ENCODE measurements at places on chromosomes 16 and 17. TPM values are rescaled to one million over a fixed set of nuclear protein-coding genes. Genes with fewer than 3 reads are reported as not detected.

GRCh38 chr17:40416671-40417070 is 1.0 kb downstream of the TOP2A start:
- DNase-seq, result no peak
- H3K27ac ChIP-seq, result peak overlapping the region; percentile 12
- H3K4me1 ChIP-seq, result peaks cover 24% of the 10 kb centered on the region
- H3K36me3 ChIP-seq, result no peaks in the 10 kb centered on the region
- no peaks in the 10 kb centered on the region for H3K27me3 ChIP-seq

DNA sequence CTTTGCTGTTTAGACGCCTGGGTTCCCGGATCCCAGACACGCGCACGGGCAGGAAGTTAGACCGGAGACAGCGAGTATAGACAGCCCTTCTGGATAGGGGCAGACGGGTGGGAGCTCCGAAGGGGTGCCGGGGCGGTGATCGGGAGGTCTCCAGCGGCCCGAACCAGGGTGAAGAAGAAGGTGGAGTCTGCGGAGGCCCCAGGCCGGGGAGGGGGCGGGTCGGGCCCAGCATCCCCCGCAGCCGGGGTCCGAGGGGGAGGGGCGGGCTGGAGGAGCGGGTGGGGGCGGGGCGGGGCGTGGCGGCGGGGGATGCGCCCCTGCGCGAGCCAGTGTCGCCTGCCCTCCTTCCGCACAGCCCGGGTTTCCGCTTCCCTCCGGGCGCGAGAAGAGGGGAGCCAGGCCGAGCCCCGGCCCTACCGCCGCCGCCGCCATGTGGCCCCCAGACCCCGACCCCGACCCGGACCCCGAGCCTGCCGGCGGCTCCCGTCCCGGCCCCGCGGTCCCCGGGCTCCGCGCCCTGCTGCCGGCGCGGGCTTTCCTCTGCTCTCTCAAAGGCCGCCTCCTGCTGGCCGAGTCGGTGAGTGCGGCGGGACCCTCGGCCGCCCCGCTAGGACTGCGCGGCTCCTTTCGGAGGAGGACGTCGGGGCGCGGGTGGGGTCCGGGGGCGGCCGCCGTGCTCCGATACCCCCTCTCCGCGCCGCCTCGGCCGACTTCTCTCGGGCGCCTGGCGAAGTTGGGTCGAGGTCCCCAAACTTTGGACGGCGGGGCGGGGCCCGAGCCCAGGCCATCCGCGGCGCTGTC is at the start of gene CMTM3:
Gene CMTM3 (plus strand): TSS at position 329 of the 801 bp plus-strand sequence. CDS start 102 bp downstream, at position 431.
- DNase-seq, result no peak
- H3K4me1 ChIP-seq, result peaks cover 37% of the 10 kb centered on the region
- H3K36me3 ChIP-seq, result peaks cover under 1% of the 10 kb centered on the region
- H3K27ac ChIP-seq, result peak within 1 kb of the TSS; percentile 97
- no peaks in the 10 kb centered on the region for H3K27me3 ChIP-seq

GRCh38 chr17:75849724-75850123 is 5.4 kb downstream of the WBP2 start:
- peak overlapping the region; percentile 32 for H3K27ac ChIP-seq
- H3K4me3 ChIP-seq, result no peak overlapping the region
- peaks cover 23% of the 10 kb centered on the region for H3K36me3 ChIP-seq
- H3K4me1 ChIP-seq, result peaks cover 38% of the 10 kb centered on the region
- no peaks in the 10 kb centered on the region for H3K27me3 ChIP-seq

- no peak for DNase-seq
- H3K4me1 ChIP-seq, result peaks cover 48% of the 10 kb centered on the region
- no peak overlapping the region for H3K27ac ChIP-seq
- no peaks in the 10 kb centered on the region for H3K27me3 ChIP-seq
- no peak overlapping the region for H3K4me3 ChIP-seq
These were observed 10.6 kb downstream of the RMI2 start for GRCh38 chr16:11355862-11356261.

GRCh38 chr17:40307001-40307730 is 1.8 kb upstream of the RARA start:
- H3K4me3 ChIP-seq, result no peak overlapping the region
- H3K4me1 ChIP-seq, result peaks cover 23% of the 10 kb centered on the region
- no peak overlapping the region for H3K27ac ChIP-seq
- H3K27me3 ChIP-seq, result no peaks in the 10 kb centered on the region
- no peaks in the 10 kb centered on the region for H3K36me3 ChIP-seq
- DNase-seq, result peak; percentile 70

DNA sequence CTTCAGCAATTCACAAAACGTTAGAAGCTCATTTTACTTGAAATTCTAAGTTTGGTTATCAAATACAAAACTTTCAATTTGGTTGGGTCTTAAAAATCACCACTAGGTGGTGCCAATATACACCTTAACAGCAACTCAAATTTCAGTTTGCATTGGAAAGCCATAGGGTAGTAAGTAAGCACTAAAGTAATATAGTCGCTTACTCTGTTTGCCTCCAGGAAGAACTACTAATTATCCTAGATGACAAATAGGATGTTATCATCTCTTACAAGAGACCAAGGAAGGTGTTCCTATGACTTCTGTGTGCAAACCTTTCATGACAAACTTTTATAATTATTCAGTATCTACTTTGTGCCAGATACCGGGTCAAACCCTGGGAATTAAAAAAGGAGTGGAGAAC is 93.3 kb downstream of the MYO1D start:
- H3K27me3 ChIP-seq, result no peaks in the 10 kb centered on the region
- peaks cover 9% of the 10 kb centered on the region for H3K4me1 ChIP-seq

- no peak overlapping the region for H3K4me3 ChIP-seq
- no peak for DNase-seq
- H3K27ac ChIP-seq, result no peak overlapping the region
- H3K4me1 ChIP-seq, result peaks cover 76% of the 10 kb centered on the region
- no peaks in the 10 kb centered on the region for H3K36me3 ChIP-seq
- H3K27me3 ChIP-seq, result no peaks in the 10 kb centered on the region
These were observed 170.7 kb downstream of the SEC14L1 start for GRCh38 chr17:77311371-77311981.

GRCh38 chr17:76934561-76935320 is 66.5 kb downstream of the MGAT5B start:
- DNase-seq, result no peak
- peaks cover 13% of the 10 kb centered on the region for H3K4me1 ChIP-seq
- peaks cover 26% of the 10 kb centered on the region for H3K27me3 ChIP-seq
- peak overlapping the region; percentile 24 for H3K27ac ChIP-seq
- H3K36me3 ChIP-seq, result no peaks in the 10 kb centered on the region
- no peak overlapping the region for H3K4me3 ChIP-seq

GRCh38 chr16:88346680-88347505 is 35.9 kb upstream of the ZNF469 start:
- H3K36me3 ChIP-seq, result no peaks in the 10 kb centered on the region
- H3K4me1 ChIP-seq, result no peaks in the 10 kb centered on the region
- peak; percentile 66 for DNase-seq

DNA sequence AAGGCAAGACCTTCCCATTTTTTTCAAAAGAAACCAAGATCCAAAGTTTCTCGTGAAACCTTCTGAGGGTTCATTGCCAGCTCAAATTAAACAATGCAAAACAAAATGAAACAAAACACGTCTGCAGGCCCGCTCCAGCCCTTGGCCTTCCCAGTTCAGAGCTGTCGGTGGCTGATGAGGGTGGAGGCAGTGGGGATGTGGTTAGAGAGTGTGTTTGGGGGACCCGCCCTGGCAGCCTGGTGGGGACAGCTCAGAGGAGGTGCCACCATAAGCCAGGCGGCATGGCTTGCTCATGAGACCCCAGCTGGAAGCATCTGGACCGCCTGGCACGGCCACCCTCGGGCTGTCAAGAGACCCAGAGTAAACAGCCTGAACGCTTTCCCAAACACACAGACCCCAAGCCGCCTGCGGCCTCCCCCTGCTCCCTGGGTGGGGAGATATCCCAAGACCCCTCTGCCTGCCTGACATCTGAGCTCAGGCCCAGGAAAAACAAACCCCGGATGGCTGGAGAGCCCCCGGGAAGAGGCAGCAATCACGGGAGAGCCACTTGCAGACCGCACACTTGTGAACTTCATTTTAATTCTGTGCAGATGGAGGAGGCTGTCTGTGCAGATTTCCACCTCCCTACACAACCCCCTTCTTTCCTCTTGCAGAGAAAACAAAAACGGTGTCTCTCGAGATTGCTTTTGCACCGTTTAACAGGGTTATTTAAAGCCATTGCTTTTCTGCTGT is 35.4 kb upstream of the LITAF start:
- peaks cover 1% of the 10 kb centered on the region for H3K36me3 ChIP-seq
- DNase-seq, result no peak
- peak overlapping the region; percentile 23 for H3K4me3 ChIP-seq
- H3K27me3 ChIP-seq, result no peaks in the 10 kb centered on the region

DNA sequence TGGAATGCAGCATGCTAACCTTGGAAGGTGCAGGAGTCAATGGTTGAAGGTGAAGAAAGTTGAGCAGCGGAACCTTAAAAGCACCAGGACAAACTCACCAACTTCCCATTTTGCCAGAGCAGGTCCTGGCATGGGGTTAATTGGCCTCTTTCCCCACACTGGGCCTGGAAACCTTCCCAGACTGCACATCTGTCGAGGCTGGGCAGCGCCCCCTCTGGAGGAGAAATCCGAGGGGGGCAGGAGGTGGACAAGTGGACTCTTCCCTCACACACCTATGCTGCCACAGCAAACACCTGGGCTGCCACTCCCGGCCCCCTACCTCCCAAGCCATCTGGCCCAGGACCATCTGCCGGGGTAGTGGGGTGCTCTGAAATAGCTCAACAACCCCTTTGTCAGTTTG is 232.4 kb downstream of the CBLN1 start:
- H3K4me3 ChIP-seq, result no peak overlapping the region
- no peak overlapping the region for H3K27ac ChIP-seq
- no peak for DNase-seq
- no peaks in the 10 kb centered on the region for H3K27me3 ChIP-seq
- H3K4me1 ChIP-seq, result no peaks in the 10 kb centered on the region

DNA sequence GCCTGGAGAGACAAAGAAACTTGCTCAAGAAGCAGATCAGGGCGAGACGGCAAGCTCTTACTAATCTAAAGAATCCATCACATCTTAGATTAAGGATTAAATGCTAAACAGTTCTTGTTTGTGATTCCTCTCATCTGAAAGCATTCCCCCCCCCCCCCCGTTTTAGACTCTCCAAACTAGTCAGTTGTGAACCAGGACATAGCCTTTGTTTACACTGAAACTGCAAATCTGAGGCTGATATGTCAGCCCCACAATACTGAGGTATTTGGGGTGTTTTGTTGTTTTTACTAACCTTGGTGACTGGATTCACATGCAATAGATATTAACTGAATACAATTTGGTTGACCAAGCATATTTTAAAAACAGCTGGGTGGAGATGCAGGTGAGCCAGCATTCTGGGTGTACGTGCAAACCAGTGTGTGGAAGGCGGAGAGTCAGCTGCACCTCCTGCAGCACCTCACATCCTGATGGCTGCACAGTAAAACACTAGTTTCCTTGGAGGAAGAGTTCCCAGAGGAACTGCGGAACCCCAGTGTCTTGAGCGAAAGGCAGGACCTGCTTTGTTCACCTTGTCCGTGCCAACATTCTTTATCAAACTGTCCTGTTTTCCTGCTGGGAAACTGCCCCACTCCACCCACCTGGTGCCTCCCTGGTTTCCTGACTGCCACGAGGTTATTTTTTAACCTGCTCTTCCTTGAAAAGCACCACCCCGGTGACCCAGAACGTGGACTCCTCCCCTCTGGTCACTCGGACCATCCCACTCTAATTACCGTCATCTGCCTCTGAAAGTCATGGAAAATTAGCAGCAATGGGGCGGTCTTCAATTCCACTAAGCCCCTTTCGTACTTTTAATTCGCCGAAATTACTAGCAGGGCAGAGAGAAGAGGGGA is 1.2 kb upstream of the YPEL2 start:
- H3K27ac ChIP-seq, result peak overlapping the region; percentile 84
- H3K4me1 ChIP-seq, result peaks cover 66% of the 10 kb centered on the region
- no peak for DNase-seq

DNA sequence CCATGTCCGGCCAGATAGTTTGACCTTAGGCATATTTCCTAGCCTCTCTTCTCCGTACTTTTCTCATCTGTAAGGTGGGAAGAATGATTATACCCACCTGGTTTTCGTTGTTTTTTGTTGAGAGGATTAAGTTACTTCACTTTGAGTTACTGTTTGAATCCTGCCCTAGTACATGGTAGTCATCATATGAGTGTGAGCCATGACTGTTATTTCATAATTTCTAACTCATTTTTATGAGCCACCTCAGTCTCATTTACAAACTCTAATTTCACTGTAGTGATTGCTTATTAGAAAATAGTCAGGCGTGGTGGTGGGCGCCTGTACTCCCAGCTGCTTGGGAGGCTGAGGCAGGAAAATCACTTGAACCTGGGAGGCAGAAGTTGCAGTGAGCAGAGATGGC is 45.1 kb downstream of the YPEL2 start:
- no peaks in the 10 kb centered on the region for H3K27me3 ChIP-seq
- peaks cover 8% of the 10 kb centered on the region for H3K36me3 ChIP-seq
- H3K4me1 ChIP-seq, result peaks cover 97% of the 10 kb centered on the region
- H3K27ac ChIP-seq, result peak overlapping the region; percentile 81
- no peak overlapping the region for H3K4me3 ChIP-seq

GRCh38 chr16:27776556-27777225 is 226.7 kb downstream of the KATNIP start:
- H3K4me1 ChIP-seq, result peaks cover 3% of the 10 kb centered on the region
- no peak overlapping the region for H3K27ac ChIP-seq
- no peaks in the 10 kb centered on the region for H3K27me3 ChIP-seq
- no peak overlapping the region for H3K4me3 ChIP-seq

DNA sequence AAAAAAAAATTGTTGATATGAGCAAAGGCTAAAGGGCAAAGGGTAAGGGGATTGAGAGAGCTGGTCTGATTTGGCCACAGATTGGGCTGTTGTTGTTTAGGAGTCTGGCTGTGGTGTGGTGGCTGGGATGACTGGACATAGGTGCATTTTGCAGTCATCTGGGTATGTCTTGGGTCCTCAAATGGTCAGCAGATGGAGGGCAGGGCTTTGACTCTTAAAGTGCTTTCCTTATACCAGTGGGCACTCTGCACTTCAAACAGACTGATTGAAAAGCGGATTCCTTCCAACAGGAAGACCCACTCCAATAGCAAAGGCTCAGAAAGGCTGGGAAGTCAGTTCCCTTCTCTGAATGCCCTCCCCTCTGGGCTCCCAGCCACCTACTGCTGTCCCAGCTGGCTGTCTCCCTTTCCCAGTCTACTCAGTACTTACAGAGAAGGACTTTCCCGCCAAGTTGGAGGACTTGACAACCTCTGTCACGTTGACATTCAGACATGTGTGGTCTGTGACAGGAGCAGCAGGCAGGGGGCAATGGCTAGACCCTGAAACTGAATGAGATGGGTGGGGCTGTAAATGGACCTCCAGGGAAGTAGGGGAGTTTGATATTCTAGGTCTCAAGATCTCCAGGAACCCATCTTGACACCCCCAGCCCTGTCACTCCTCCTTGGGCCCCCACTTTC is 19.6 kb upstream of the MFSD6L start:
- DNase-seq, result no peak
- H3K36me3 ChIP-seq, result peaks cover 2% of the 10 kb centered on the region
- peaks cover 45% of the 10 kb centered on the region for H3K27me3 ChIP-seq
- H3K4me3 ChIP-seq, result no peak overlapping the region
- no peak overlapping the region for H3K27ac ChIP-seq
- H3K4me1 ChIP-seq, result no peaks in the 10 kb centered on the region

The GTF3C1 gene
- 69.2 TPM for total RNA-seq

The TLCD1 gene
- 12.9 TPM for total RNA-seq

The SPN gene
- not detected for total RNA-seq

The GAS7 gene
- total RNA-seq, result 6.9 TPM

The CDH13 gene
- total RNA-seq, result 45.1 TPM

The GAST gene
- not detected for total RNA-seq

The NFE2L1 gene
- 445 TPM for total RNA-seq

The ABCA9 gene
- 0.29 TPM for total RNA-seq

The TTYH2 gene
- total RNA-seq, result 1.6 TPM
